ENCODE measurements at places on chromosomes 4 and X.

- DNase-seq = no peak
Observed at GRCh38 chr4:155271557-155271956, 63.1 kb downstream of the NPY2R start.

- no peak for DNase-seq
Observed at GRCh38 chr4:100746141-100746739, 228.4 kb upstream of the EMCN start.

- peak; percentile 41 for DNase-seq
Observed at GRCh38 chr4:109207061-109207460, 95.4 kb downstream of the COL25A1 start.

- no peak for DNase-seq
Observed at GRCh38 chr4:1593458-1593857, 90.7 kb downstream of the FAM53A start.

GRCh38 chr4:156476359-156476758 lies 495.2 kb downstream of the PDGFC start:
- peak; percentile 98 for DNase-seq
